GM03348 (cell line): ENCODE measurements at places on chromosomes 3 and 15.

DNA sequence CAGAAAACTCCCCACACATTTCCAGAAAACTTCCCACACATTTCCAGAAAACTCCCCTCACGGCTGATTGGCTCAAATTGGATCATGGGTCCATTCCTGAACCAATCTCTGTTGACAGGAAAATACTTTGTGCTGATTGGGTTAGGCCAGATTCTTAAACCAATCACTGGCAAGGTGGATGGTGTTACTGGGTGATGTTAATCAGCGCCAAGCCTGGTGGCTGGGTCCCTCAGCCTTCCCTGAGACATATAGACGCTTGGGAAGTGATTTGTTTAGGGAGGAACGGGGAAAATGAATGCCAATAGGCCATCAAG, 199.4 kb upstream of the UBE2E2 start:
- DNase-seq: no peak

- DNase-seq: no peak
Measured at GRCh38 chr15:98728811-98729160, 80.4 kb downstream of the IGF1R start.

DNA sequence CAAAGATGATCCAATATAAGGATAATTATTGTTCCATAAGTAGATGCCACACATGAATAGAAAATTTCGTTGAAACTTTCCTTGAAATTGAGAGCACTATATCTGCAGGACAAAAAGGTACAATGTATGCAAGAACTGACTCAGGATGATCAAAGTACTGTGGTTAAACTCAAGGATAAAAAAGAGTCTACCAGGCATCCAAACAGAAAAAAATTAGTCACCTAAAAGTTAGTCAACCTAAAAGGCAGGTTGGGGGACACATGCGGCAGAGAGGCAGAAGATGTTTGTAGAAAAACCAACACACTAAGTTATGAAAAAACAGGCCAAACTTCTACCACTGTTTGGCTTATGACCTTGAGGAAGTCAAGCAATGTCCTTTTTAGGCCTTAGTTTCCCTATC, 68.7 kb downstream of the GSK3B start:
- DNase-seq: no peak

GRCh38 chr3:169618894-169619792, 44.4 kb downstream of the MECOM start:
- no peak for DNase-seq

- DNase-seq: peak; percentile 55
Measured at GRCh38 chr3:16253601-16254000, 11.1 kb downstream of the DPH3 start.

DNA sequence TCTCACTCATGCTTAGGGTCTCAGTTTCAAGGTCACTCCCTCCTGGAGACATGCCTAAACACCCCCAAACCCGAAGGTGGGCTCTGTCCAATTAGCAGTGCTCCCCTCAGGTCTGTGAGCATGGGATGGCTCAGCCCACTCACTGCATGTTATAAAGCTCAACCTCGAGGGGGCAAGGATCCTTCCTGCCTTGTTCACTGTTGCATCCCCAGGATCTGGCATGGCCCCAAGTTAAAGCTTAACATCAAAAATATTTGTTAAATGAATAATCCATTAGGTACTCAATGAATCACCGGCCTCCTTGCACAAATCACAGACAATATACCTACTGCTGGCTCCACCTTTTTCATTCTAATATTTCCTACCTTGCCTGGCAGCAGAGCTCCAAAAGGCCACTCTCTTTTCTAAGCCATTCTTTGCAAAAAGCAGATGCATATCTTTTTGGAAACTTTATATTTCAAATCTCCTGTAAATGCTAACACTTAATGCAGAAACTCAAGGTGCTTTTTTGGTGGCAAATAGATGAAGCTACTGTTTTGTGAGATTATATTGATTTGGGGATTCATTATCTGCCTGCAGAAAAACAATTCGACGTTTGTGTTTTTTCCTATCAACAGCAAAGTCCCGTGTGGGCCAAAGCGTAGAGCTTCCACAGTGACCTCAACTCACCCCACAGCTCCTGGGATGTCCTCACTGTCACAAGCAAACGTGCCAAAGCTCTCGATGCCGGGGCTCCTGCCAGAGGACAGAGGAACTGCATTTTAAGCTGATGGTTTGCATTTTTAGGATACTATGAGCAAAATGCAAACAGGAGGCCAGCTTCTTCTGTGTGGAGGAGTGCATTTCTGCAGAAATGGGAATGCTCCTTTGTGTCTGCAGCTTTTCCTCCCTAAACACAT, 35.4 kb downstream of the PCOLCE2 start:
- peak; percentile 19 for DNase-seq

- no peak for DNase-seq
Measured at GRCh38 chr3:114406922-114407321, 113.1 kb downstream of the TIGIT start.

DNA sequence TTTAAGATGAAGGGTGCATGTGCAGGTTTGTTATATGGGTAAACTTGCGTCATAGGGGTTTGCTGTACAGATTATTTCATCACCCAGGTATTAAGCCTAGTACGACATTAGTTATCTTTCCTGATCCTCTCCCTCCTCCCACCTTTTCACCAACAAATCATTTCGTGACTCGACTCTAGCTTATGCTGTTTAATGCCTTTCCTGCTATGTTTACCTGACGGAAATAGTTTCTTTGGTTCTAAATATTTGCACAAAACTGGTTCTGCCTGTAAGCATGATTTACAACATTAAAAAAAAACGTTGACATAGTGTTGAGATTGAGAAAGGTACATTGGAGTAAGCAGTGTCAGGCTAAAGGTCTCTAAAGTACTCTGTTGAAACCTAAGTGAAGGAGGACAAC, 2.4 kb downstream of the GNL3 start:
- no peak for DNase-seq

DNA sequence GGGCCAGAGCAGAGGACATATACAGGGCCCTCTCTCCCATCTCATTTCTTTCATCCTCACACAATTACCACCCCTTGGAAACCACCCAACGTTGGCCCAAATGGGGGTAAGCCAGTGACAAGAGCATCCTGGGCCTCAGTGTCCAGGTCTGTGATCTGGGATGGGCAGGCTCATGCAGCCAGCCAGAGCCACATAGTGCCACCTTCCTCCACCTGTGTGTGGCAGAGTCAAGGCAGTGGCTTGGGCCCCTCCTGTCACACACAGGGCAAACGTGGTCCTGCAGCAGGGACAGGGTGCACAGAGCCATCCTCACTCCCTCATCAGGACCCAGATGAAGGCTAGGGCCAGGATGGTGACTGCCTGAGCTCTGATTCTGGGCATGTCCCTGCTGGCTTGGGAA, 2.3 kb upstream of the MYL3 start:
- DNase-seq: no peak

DNA sequence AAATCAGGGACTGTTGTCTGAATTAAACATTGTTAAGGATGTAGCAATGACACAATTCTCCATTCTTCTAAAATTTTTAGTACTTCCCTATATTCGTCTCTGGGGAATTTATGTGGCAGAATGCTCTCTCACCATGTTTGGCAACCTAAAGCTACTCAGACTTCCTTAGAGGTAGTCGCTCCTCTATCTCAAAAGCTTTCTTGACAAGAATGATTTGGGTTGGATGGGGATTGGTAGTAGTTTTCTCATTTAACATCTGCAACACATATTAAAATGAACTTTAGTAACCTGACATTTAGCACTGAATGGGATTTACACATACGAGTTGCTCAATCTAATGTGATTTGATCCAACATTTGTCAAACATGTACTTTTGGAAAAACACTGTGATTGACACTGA, 233.3 kb downstream of the RBMS3 start:
- peak; percentile 17 for DNase-seq

DNA sequence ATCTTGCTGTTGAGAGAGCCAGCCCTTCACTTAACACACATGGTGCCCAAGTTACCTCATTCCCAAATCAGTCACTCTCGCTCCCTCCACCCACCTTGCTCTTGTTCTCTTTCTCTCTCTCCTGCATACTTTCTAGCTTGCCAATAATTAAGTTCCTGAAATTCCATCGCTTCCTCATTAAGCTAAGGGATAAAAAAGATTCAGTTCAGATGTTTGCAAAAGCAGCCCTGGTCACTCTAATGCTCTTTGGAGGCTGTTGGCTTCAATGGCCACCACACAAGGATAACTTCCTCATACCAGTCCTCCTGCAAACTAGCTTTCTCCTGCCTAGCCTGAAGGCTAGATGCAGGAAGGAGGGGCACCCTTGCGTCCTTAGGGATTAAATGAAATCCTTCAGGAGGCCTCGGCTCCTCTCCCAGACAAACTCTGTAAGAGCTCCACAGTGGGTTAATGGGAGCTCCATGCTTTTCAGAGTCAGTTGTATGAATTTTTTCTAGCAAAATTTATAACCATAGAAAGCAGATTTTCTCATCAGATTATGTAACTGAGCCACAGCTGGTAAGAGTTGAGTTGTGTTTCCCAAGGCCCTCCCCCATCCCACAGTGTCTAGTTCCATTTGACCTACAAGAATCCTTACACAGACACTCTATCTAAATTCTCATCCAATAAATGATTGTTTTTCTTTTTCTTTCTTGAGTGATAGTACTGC, 176.6 kb upstream of the TRIM42 start:
- no peak for DNase-seq

GRCh38 chr3:128226795-128227395, 73.6 kb downstream of the EEFSEC start:
- peak; percentile 41 for DNase-seq

DNA sequence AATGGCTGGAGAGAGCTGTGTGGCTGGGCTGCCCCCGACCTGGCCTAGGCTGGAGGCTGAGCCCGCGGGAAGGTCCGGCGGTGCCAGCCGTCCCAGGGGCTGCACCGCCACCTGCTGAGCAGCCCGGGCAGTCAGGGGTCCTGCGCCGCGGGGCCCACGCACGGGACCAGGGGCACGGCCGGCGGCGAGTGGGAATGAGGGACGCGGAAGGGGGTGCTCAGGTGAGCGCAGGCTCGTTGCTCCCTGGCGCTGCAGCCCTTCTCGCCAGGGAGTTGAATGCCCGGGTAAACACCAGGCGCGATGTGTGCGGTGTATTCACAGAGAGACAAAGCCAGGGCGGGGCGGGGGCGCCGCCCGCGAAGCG, 666 bp upstream of the SEMA3F start:
- DNase-seq: no peak

- DNase-seq: no peak
Measured at GRCh38 chr3:168269001-168269400, 173.3 kb upstream of the GOLIM4 start.

GRCh38 chr15:60318216-60318867, 79.4 kb downstream of the ANXA2 start:
- no peak for DNase-seq

GRCh38 chr3:172836390-172836997, 86.0 kb downstream of the ECT2 start:
- DNase-seq: peak; percentile 51

GRCh38 chr3:110067527-110067926, 730.2 kb upstream of the DPPA4 start:
- DNase-seq: no peak

GRCh38 chr3:107705046-107705445, 182.3 kb downstream of the BBX start:
- DNase-seq: peak; percentile 9

DNA sequence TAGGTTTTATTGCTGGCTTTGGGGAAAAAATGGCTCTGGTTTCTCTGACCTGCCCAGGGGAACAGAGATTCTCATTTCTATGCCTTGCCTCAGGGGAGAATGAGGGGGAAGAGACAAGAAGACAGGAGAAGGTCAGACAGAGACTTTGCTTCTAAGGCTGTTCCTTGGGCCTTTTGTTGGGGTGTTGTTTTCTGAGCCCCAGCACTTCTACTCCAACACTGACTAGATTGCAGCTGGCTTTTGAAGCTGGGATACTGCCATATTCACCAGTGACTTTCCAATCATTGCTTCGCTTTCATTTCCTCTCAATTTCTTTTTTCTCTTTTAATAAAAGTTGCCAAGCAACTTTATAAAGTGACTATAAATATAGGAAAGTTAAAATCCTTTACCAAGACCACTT, 143.2 kb upstream of the ARHGEF26 start:
- no peak for DNase-seq

- no peak for DNase-seq
Measured at GRCh38 chr3:23238156-23238555, 35.0 kb downstream of the UBE2E2 start.

GRCh38 chr3:114846252-114846651, 300.8 kb downstream of the ZBTB20 start:
- no peak for DNase-seq

DNA sequence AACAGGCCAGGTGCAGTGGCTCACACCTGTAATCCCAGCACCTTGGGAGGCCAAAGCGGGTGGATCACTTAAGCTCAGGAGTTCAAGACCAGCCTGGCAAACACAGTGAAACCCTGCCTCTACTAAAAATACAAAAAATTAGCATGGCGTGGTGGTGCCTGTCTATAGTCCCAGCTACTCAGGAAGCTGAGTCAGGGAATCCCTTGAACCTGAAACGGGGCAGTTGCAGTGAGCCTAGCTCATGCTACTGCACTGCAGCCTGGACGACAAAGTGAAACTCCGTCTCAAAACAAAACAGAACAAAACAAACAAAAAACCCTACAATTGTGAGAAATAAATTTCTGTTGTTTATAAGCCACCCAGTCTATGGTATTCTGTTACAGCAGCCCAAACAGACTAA, 94.7 kb downstream of the PIK3CB start:
- DNase-seq: no peak

GRCh38 chr15:93179072-93179471, 90.1 kb upstream of the RGMA start:
- no peak for DNase-seq

DNA sequence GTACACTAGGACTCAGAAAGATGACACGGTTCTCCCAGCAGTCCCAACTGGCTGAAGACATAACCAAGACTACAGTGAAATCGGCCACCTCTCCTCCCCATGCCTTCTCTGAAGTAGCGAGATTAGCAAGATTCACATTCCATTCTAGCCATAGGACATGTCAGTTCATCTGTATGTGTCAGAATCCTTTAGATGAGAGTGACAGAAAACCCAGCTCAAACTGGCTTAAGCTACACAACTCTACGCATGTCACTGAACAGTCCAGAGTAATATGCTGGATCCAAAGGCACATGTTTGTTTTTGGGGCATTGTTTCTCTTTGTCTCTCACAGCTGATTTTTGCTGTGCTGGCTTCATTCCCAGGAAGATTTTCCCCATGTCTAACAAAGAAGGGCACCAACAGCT, 75.8 kb downstream of the RARB start:
- no peak for DNase-seq

- no peak for DNase-seq
Measured at GRCh38 chr3:119160815-119161214, 12.6 kb upstream of the UPK1B start.

GRCh38 chr3:185335799-185336198, 27.1 kb upstream of the MAP3K13 start:
- DNase-seq: peak; percentile 34

GRCh38 chr3:13364602-13365271, 55.4 kb downstream of the NUP210 start:
- DNase-seq: no peak

DNA sequence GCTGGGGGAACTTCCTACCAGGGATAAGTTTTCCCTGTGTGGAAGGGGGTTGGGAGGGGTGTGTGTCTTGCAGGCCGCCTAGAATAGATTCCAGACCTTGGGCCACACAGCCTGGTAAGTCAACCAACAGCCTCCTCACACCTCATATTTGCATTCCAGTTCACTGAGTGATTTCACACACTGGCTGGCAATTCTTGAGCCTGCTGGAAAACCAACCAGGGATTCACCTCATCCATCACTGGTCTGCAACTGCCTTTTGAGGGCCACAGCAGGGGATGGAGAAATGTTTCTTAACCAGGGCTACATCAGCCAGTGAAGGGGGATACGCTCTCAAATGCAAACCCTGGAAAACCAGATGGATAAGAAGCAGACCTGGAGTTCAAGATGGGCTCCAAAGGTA, 2.0 kb downstream of the FSTL1 start:
- peak; percentile 84 for DNase-seq

GRCh38 chr3:174424656-174425055, 434.5 kb upstream of the NAALADL2 start:
- no peak for DNase-seq

GRCh38 chr3:24318677-24319287, 175.9 kb downstream of the THRB start:
- peak; percentile 41 for DNase-seq
